ENCODE measurements at places on chromosomes 1 and 21.

- DNase-seq = no peak
Measured at GRCh38 chr21:44849616-44850130, 23.8 kb downstream of the PTTG1IP start.

- DNase-seq = no peak
Measured at GRCh38 chr1:214503553-214503952, 47.8 kb downstream of the PTPN14 start.

DNA sequence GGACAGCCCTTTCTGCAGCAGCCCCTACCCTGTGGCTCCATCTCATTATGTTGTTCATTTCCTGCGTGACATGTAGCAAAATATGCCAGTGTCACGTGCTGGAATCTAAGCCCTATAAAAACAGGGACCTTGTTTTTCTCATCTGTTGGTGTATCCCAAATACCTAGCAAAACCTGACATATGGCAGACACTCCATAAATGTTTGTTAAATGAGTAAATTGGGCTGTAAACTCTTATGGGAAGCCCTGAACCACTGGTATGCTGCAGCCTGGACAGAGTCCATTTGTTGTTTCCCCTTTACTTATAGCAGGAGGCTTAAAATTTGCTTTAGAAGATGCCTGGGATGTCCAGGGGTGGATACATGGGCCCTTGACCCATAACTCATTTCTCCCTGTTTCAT is 363.8 kb downstream of the NPHP4 start:
- DNase-seq = no peak

DNA sequence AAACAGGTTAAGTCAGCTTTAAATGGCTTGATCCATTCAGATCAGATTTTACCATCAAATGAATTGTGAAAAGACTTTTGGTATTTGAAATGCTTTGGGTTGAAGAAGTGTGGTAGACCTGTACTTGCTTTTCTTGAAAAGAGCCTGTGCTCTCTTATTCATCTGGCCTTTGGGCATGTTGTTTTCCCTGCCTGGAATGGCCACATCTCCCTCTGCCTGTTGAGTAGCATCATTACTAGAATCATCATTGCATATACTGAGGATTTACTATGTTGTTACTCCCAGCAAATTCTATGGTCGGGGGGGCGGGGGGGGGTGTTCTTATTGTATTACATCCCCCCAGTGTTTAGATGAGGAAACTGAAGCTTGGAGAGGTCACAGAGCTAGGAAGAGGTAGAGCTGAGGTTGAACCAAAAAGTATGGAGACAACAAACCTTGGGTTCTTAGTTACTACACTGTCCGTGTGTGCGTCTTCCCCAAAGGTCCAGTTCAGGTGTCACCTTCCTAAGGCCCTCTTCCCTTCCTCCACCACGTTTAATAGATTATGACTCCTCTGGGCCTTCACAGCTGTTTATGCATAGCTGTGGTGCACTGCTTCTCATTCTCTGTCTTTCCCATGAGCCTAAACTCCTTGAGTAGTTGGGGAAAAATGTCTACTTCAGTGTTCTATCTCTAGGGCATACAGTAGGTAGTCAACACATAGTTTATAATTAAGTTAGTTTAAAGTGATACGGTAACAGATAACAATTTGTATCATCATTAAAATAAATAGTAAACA is 246.4 kb upstream of the HOOK1 start:
- DNase-seq = peak; percentile 45

DNA sequence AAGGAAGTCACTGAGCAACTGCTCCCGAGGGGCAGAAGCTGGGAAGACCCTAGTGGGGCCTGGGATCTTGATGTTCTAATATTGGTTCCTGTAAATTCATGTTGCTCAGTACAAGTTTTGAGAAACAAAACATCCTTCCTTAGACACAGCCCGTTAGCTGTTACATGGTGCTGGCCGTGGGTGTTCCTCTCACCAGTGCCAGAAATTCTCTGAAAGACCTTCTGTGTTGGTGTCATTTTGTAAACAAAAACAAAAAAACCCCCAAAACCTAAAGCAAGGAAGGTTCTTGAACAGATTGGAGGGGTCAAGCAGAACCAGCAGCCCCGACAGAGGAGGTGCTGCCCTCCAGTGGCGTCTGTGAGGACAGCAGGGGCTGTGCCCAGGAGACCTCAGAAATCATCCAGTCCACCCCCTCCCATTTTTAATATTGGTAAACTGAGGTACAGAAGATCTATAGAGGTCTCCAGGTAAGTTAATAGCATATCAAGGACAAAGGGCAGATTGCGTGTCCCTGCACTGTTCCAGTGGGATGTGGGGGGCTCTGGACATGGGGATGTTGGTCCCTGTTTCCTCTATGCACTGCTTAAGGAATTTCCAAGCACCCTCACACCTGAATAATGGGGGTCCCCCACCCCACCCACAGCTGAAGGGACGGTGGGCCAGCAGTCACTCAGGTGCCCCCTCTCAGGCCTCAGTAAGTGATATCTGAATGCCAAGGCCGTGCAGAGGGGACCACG is 38.2 kb downstream of the SLC2A7 start:
- peak; percentile 42 for DNase-seq

GRCh38 chr21:33492571-33492970 is 1.1 kb upstream of the DNAJC28 start:
- no peak for DNase-seq

DNA sequence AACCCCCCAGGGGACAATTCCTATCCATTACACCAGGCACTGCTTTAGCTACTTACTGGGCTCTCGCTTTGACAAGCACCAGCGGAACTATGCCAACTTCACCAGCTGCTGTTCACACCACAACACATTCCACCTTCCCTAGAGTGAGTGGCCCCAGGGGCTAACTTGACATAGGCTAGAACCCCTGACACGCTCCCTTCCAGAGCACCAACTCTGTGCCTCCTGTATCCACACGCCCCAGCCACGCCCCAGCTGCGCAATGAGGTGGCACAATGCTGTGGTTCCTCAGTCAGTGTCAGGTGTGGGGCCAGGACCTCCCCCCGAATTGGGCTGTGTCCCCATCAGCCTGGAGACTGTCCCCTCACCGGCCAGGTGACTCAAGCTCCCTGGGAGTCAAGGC is 11.7 kb upstream of the FGR start:
- DNase-seq = peak; percentile 70

DNA sequence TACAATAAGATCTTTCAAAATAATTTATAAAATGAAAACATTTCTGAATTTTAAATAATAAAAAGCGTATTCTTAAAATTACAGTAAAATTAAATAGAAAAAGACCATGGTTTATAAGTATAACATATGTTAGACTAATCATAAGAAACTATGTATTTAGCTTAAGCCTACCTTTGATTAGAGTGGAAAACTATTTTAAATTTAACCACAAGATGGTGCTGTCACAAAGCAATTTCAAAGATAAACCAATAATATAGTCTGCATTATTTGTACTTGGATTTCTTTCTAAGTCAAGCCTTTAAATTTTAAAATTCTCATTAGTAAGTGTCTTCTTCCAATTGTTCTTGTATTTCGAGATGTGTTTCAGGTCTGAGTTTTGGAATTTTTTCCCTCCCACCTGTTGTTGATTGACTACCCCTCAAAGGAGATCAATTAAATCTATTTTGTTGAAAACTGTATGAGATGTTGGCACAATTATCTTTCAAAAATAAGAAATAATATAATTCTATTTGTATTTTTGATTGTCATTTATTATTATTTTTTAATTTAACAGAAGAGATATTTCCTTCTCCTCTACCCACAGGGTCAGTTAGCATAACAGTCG is 459.8 kb downstream of the KCNT2 start:
- peak; percentile 48 for DNase-seq

GRCh38 chr1:148389027-148389339 is 94.1 kb downstream of the PPIAL4G start:
- DNase-seq = no peak

DNA sequence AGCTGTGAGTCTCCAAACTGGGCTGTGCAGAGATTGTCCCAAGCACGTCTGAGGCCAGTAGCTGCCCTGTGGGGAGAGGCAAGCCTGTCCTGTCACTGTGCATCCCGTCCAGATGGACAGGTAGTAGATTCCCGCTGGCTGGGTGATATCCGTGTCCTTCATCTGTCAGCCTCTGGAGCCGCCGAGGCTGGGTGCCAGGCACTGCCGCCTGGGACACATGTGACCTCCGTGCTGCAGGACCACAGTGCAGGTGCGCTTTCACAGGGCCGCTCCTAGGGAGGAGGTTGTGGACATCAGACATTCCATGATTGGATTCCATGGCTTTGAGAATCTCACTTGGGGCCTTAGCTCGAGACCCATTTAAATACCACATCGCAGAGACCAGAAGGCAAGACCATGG is 4.7 kb downstream of the PDXK start:
- no peak for DNase-seq

- no peak for DNase-seq
Measured at GRCh38 chr1:184596950-184597645, 157.6 kb downstream of the EDEM3 start.

DNA sequence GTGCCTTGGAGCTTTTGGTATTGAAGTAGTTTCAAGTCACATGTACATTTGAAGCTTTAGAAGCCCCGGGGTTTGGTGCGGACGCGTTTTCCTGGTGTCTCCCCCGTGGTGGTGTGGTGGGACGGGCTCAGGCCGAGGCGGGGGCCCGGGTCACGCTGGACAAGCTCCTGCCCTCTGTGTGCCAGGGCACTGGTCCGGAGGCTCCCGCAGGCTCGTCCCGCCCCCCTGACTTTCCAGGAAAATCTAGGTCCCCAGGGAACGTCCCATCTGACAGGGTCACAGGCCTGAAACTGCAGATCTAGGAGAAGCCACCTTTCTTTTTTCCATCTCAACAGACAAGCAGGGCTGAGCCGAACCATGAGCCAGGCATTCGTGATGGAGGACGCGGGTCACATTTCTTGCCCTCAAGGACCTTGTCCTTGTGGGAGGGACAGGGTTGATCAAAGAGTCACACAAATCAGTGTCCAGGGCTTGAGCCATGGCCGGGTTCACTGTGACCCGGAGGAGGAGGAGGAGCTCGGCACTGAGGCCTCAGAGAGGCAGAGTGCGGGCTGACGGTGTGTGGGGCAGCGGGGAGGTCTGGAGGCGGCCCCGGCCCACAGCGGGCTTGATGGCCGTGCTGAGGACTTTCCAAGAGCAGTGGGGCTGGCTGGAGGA is 1.6 kb downstream of the DMRTB1 start:
- DNase-seq = no peak

GRCh38 chr21:34198231-34199120 is 125.1 kb downstream of the MRPS6 start:
- DNase-seq = no peak

DNA sequence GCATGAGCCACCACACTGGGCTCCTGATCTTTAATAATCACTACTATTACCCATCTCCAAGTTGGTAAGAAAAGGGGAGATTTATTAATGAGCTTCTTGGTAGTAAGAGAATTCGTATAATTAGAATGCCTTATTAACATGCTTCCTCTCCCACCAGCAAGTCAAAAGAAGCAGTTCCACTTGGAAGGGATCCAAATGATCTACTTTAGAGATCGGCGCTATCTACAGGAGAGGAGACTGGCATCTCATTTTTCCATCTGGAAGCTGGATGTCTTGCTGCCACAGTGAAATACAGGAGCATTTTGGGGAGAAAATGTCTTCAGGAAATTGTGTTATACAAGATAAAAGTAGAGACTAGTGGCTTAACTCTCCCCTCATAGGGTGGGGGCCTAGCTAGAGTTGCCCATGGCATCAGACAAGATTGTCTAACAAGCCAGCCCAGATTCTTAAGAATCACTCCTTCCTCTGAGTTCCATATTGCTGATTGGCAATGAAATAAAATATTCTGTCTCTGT is 33.6 kb upstream of the CAMSAP2 start:
- no peak for DNase-seq

DNA sequence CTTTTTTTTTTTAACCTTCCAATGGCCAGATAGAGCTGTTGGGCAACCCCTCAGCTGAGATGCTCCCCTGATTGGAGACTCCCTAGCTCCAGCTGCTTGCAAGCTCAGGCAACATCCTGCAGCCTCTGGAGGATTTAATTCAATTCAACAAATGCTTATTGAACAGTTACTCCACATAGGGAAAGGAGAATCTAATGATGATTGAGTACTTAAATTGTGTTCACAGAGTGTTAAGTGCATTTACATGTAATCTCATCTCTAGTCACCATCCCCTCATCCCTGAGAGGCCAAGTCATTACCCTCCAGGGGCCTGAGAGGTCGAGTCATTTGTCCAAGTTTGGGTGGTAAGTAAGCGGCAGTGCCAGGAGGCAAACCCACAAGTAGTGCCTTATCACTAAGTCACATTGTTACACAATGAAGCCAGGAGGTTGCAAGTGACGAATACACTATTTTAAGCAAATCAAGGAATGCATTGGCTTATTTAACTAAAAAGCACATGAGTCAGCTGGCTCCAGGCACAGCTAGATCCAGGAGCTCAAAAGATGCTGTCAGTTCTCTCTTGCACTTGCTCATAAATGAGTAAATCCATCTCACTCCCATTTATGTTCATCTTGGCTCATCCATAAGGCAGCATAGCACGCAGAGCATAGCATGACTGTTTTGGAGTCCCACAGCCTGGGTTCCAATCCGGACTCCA is 64.3 kb downstream of the OPTC start:
- DNase-seq = peak; percentile 99

GRCh38 chr1:206772243-206772937 is at the start of gene IL10:
IL10 (minus strand) TSS chr1:206772494; CDS start chr1:206772435, 59 bp downstream.
- no peak for DNase-seq

- peak; percentile 53 for DNase-seq
Measured at GRCh38 chr1:99645699-99646531, at the start of gene PALMD. PALMD (plus strand) TSS chr1:99646113; CDS start chr1:99646318, 205 bp downstream.

- peak; percentile 56 for DNase-seq
Measured at GRCh38 chr1:32900956-32901822, at the start of gene TMEM54. TMEM54 (minus strand) TSS chr1:32901389; CDS start chr1:32901238, 151 bp downstream.

GRCh38 chr21:42093991-42094421 is 22.9 kb downstream of the UMODL1 start:
- DNase-seq = peak; percentile 91

GRCh38 chr1:230752407-230752806 is 5.2 kb downstream of the CAPN9 start:
- DNase-seq = no peak

DNA sequence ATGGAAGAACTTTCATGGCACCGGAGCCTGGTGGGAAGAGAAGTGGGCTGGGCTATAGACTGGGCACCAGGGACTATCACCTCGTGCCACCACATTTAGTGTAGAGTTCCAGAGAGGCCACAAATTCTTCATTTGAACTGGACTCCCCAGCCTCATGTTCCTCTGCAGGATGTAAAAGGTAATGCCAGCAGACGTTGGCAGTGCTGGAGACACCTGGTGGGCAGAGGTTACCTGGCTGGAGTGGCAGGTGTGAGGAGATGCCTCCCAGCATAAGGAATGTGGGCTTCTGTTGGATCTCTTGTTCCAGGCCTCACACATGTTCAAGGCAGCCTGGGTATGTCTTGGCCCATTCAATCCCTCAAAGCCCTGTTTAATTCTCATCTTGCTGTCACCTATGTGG is 35.2 kb downstream of the TEX35 start:
- no peak for DNase-seq

- no peak for DNase-seq
Measured at GRCh38 chr1:1115136-1115785, 628 bp downstream of the C1orf159 start.
